Melanocyte of skin (primary cell): ENCODE measurements at places on chromosomes 2 and 18. TPM values are rescaled to one million over a fixed set of nuclear protein-coding genes. Genes with fewer than 3 reads are reported as not detected.

The MFSD2B gene
- total RNA-seq, result under 0.01 and 0.15 TPM in 2 replicates

The KIF1A gene
- 0.15 and 0.33 TPM in 2 replicates for total RNA-seq

The PLGLB2 gene
- 0.34 and 2.9 TPM in 2 replicates for total RNA-seq

The CIDEA gene
- 1.5 TPM in 1 of 2 replicates, not detected in the other for total RNA-seq

The CRYBA2 gene
- total RNA-seq, result 0.31 TPM in 1 of 2 replicates, not detected in the other

The TDRD15 gene
- not detected in 2 replicates for total RNA-seq

The REG1B gene
- not detected in 2 replicates for total RNA-seq

The SLC14A1 gene
- not detected in 2 replicates for total RNA-seq

The TMEFF2 gene
- 1.5 TPM in 1 of 2 replicates, not detected in the other for total RNA-seq

The SGPP2 gene
- not detected in 2 replicates for total RNA-seq

The SPP2 gene
- not detected in 2 replicates for total RNA-seq

The SH3RF3 gene
- total RNA-seq, result 1.4 and 3.6 TPM in 2 replicates

The CHAC2 gene
- 4.8 and 5.8 TPM in 2 replicates for total RNA-seq

The AUP1 gene
- 156 and 173 TPM in 2 replicates for total RNA-seq

The EPC2 gene
- total RNA-seq, result 14.3 and 18.8 TPM in 2 replicates

The RDH14 gene
- total RNA-seq, result 23.0 and 25.1 TPM in 2 replicates

The TXNDC2 gene
- not detected in 2 replicates for total RNA-seq

The SNRPD1 gene
- 7.6 and 10.5 TPM in 2 replicates for total RNA-seq

The LYG2 gene
- not detected in 2 replicates for total RNA-seq

The SAG gene
- total RNA-seq, result not detected in 2 replicates

The MZT2A gene
- 57.1 and 67.6 TPM in 2 replicates for total RNA-seq

The LRP2 gene
- total RNA-seq, result 0.34 and 0.36 TPM in 2 replicates

The SLC16A14 gene
- not detected in 2 replicates for total RNA-seq

The MAB21L4 gene
- not detected in 2 replicates for total RNA-seq

The SIX2 gene
- total RNA-seq, result not detected in 2 replicates

The AGAP1 gene
- 16.2 and 18.2 TPM in 2 replicates for total RNA-seq

The KYNU gene
- total RNA-seq, result 134 and 200 TPM in 2 replicates

The ZBTB14 gene
- total RNA-seq, result 13.3 and 16.2 TPM in 2 replicates

The PRSS56 gene
- under 0.01 TPM in 1 of 2 replicates, not detected in the other for total RNA-seq

The PCARE gene
- total RNA-seq, result under 0.01 TPM in 2 replicates

The REG3A gene
- not detected in 2 replicates for total RNA-seq

The CPO gene
- 0.34 and 0.36 TPM in 2 replicates for total RNA-seq

The FHL2 gene
- total RNA-seq, result 62.6 and 76.9 TPM in 2 replicates

The CRACDL gene
- not detected in 2 replicates for total RNA-seq

The LIMS3 gene
- 0.15 TPM in 1 of 2 replicates, not detected in the other for total RNA-seq

The COL3A1 gene
- 1.00 and 1.2 TPM in 2 replicates for total RNA-seq

The POTEC gene
- total RNA-seq, result not detected in 2 replicates

The TMEM247 gene
- total RNA-seq, result not detected in 2 replicates

The BCL11A gene
- 0.62 and 0.67 TPM in 2 replicates for total RNA-seq
